ENCODE measurements at places on chromosomes 3 and 15. TPM values are rescaled to one million over a fixed set of nuclear protein-coding genes. Genes with fewer than 3 reads are reported as not detected.

The RAD51 gene
- not detected for polyA plus RNA-seq

The HHATL gene
- polyA plus RNA-seq, result not detected

The ITIH1 gene
- polyA plus RNA-seq, result not detected

The CHRM5 gene
- polyA plus RNA-seq, result not detected

The FETUB gene
- polyA plus RNA-seq, result not detected

The TLR9 gene
- polyA plus RNA-seq, result not detected

The PLAAT1 gene
- polyA plus RNA-seq, result 0.39 TPM

The SQOR gene
- polyA plus RNA-seq, result 43.4 TPM

The LRRC15 gene
- polyA plus RNA-seq, result 0.09 TPM

The CSPG5 gene
- polyA plus RNA-seq, result 0.67 TPM

The ERC2 gene
- 0.92 TPM for polyA plus RNA-seq

The SUCNR1 gene
- 16.3 TPM for polyA plus RNA-seq

The VIPR1 gene
- 5.3 TPM for polyA plus RNA-seq

The RBMS3 gene
- polyA plus RNA-seq, result 3.2 TPM

The MESP1 gene
- 6.0 TPM for polyA plus RNA-seq

The CHCHD4 gene
- polyA plus RNA-seq, result 33.6 TPM

The C3orf20 gene
- not detected for polyA plus RNA-seq

The SLC38A3 gene
- polyA plus RNA-seq, result 4.2 TPM

The SLC12A1 gene
- polyA plus RNA-seq, result 370 TPM

The LEKR1 gene
- 1.8 TPM for polyA plus RNA-seq

The CHDH gene
- polyA plus RNA-seq, result 26.5 TPM

The CILP gene
- 0.37 TPM for polyA plus RNA-seq

The ZWILCH gene
- 3.0 TPM for polyA plus RNA-seq

The ITGA11 gene
- polyA plus RNA-seq, result 3.4 TPM

Data from kidney (tissue), 22 donors.